CD4-positive, alpha-beta T cell treated with Interleukin-10 for 1 hour (primary cell): ENCODE measurements at places on chromosomes 7 and 10.

GRCh38 chr10:22631646-22632278 lies 82.6 kb downstream of the PIP4K2A start:
- peak; percentile 42 for DNase-seq

DNA sequence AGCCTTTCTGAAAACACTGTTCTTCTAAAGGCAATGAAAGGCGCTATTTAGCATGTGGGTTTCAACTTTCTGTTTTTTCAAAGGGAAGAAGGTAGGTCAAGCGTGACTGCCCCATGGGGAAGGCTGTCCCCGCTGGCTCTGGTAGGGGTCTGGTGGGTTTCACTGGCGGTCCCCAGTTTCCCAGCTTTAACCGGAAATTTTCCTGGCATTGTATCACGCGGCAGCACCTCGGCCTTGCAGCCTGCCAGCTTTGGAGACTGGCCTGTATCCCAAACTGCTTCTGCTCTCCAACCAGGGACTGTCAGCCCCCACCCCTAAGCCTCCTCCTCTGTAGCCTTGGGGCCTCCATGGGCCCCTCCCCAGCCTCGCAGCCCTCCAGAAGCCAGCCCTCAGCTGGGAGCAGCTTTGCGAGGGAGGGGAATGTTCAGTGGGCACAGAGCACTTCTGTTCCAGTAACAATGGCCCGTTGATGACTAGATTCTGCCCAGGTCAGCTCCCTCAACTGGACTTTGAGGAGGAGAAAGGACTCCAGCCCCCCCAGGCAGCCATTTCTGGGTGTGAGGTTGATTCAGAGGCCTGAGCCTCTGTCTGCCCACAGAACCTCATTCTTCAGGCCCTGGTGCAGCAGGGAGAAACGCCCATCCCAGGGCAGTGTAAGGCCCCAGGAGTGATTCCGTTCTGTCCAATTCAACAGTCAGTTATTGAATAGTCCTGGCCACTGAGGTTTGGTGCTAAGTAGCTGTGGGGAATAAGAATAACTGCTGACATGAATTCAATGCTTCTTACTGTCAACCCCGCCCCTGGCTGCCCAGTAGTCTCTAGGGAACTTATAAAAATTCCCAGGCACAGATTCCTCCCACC lies 17.1 kb downstream of the CHST3 start:
- no peak for DNase-seq

DNA sequence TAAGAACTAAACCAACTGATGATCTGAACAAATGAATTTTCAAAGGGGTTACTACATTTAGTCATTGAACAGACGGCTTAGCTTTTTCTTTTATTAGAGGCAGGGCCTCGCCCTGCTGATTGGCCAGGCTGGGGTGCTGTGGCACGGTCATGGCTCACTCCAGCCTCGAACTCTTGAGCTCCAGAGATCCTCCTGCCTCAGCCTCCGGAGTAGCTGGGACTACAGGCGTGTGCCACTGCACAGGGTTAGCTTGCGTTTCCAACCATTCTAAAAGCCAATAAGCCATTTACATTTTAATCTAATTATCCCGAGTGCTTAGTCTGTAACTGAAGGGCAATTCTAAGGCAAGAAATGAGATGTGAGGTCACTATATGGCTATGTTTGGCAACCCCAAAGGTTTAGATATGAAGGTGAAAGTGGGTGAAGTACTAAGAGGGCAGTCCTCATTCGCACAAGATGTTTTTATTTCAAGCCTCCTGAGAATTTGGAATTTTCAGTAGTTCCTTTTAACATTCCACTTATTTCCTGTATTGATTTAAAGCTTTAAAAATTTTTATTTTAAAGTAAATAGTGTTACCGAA lies 1.6 kb upstream of the CDK13 start:
- DNase-seq = peak; percentile 14

GRCh38 chr7:148912758-148913541 lies 28.9 kb upstream of the EZH2 start:
- DNase-seq = peak; percentile 34

GRCh38 chr10:2680821-2681220 lies 386.5 kb upstream of the PFKP start:
- DNase-seq = no peak

- no peak for DNase-seq
Observed at GRCh38 chr7:30594048-30594539, 584 bp upstream of the GARS1 start.

DNA sequence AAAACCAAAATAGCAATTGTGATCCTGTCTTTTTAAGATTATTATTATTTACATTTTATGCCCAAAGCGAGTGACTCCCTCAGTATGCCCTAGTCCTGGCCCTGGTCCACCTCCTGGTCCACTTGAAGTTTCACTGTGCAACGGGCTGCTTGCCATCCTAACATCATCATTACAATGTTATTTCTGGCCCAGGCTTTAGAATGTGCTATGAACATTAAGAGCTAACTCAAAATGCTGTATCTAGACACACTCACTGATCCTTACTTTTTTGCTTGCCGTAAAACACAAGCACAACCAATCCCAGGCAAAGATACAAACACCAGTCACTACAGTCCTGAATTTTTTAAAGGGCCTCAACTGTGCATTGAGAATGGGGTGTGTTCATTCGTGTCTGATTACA lies 38.4 kb downstream of the RHOBTB1 start:
- no peak for DNase-seq

DNA sequence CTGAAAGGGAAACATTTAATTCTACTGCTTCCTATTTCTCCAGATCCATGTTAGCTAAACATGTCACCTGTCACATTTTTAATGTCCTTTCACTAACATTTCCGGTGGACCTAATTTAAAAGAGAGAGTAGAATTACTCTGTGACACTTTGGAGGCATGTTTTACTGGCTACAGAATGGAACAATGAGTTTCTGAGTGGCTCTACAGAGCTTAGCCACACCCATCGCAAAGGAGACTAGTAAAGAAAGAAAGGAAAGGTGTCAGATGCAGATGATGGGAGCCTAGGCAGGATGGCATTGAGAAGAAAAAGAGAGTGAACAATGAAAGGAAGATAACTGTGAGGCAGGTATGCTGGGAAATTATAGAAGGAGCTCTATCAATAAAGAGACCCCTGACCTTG lies 35.9 kb downstream of the NDUFB2 start:
- no peak for DNase-seq

- no peak for DNase-seq
Observed at GRCh38 chr10:2122431-2123124, 385.3 kb upstream of the ADARB2 start.

DNA sequence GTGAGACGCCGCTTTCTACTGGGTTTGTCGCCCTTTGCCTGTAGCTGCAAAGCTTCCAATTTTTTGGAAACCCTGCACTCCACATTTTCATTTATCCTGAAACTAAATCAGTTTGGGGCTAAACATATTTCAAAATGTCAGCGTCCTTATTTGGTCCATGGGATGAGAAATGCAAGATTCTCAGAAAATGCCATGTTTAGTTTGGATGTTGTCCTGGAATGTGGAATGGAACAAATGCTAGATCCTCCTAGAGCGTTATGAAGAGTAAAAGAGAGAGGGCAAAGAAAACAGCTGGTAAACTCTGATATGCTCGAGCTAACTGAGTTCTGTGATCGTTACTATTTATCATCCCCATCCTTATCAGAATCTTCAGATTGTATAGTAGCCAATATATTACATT lies 236.9 kb downstream of the KLF6 start:
- DNase-seq = no peak

GRCh38 chr10:72020914-72021809 lies 57.0 kb downstream of the CHST3 start:
- DNase-seq = no peak

GRCh38 chr7:24834128-24834798 lies 77.0 kb upstream of the GSDME start:
- no peak for DNase-seq

- DNase-seq = no peak
Observed at GRCh38 chr10:81862596-81862995, 12.4 kb upstream of the NRG3 start.

- DNase-seq = no peak
Observed at GRCh38 chr7:30583181-30583580, 11.5 kb upstream of the GARS1 start.

- no peak for DNase-seq
Observed at GRCh38 chr10:20634839-20635238, 262.3 kb downstream of the NEBL start.

DNA sequence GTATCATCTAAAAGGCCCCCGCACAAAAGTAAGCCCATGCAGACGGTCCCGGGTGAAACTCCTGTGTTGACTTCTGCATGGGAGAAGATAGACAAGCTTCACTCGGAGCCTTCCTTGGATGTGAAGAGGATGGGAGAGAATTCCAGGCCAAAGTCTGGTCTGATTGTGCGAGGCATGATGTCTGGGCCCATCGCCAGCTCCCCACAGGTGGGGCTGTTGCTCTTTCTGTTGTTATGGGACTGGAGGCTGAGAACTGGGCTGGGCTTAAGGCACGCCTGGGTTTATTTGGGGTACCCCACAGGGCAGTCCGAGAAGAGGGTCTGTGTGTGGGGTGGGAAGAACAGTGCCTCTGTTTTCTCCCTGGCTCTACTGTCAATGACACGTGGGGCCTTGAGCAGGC lies 14.6 kb downstream of the MINDY4 start:
- DNase-seq = no peak

DNA sequence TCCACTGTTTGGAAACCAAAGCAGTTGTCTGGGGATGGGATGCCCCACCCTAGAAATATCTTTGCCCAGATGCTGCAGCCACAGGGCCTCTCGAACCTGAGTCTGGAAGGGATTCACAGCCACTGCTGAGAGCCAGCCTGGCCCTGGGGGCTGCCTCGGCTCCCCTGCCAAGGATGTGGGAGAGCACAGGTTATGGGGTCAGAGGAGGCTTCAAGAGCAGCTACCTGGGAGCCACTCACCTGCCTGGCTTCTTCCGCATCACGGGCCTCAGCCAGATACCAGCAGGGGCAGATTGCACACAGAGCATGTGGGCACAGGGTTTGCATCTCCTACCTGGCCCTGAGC lies 5.4 kb upstream of the PWWP2B start:
- no peak for DNase-seq

DNA sequence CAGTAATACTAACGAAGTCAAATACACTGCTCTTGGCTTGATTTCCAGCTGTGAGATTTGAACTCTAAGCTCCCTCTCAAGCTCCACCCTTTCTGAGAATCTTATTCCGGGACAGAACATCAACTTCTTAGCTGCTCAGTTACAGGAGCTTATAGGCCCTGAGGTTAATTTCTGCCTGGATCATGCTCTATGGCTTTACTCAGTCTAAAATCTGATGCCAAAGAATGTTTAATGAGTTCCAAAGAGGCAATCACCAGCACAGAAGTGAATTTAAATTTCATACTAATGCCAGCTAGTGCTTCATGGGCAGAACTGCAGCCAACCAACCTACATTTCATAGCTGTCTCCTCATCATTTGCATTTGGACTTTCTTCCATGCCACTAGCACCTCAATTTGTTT lies 707.2 kb downstream of the MAGI2 start:
- DNase-seq = no peak
